ENCODE measurements at places on chromosomes 2 and 18.

DNA sequence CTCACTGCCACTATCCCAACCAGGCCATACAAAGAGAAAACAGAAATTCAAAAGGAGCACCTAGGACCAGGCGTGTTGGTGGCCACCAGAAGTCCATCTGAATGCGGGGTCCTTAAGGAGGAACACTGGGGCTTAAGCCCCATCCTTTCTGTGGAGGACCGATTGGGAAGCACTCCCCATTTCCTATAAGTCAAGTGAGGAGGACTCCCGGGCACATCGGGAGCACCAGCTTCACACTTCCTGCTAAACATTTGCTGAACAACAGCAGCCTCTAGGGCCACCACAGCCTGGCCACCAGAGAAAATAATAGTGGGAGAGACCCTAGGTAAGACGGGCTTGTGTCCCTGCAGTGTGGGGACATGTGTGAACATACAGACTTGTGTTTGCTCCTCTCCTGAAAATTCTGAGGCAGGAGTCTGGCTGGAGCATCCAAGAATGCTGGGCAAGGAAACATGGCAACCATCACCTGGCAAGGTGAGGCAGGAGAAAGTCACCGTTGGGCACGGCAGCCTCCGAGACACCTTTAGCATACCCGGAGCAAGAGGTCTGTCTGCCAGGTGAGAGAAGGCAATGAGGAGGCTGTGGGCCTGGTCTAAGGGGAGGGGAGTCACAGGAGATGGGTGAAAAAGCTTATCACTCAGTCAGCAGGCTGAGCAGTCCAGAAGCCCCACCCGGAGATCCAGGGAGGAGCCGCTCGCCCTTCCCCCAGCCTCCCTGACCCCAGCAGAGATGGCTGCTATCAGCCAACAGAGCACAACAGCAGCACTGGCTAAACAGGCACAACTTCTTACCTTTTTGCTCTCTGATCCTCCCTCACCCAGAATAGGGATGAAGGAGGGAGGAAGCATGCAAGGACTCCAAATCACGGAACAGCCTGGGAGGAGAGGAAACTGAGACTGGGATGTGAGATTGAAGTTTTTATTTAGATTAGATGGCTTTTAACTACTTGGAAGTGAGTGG, 282.3 kb downstream of the EIPR1 start:
- no peak for DNase-seq

- DNase-seq: no peak
Observed at GRCh38 chr18:50928551-50928950, 39.3 kb upstream of the ELAC1 start.

DNA sequence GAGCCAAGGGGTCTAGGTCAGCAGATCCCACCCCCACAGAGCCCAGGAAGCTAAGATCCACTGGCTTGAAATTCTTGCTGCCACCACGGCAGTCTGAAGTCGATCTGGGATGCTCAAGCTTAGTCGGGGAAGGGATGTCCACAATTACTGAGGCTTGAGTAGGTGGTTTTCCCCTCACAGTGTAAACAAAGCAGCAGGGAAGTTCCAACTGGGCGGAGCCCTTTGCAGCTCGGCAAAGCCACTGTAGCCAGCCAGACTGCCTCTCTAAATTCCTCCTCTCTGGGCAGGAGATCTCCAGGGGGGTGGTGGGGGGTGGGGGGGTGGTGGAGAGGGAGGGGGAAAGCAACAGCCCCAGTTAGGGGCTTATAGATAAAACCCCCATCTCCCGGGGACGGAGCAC, 419.5 kb downstream of the NUP35 start:
- no peak for DNase-seq

- DNase-seq: no peak
Observed at GRCh38 chr18:28176948-28177827, at the start of gene CDH2. Gene CDH2, minus strand, starts transcription at chr18:28177130. Its CDS starts 108 bp downstream, at chr18:28177022.

DNA sequence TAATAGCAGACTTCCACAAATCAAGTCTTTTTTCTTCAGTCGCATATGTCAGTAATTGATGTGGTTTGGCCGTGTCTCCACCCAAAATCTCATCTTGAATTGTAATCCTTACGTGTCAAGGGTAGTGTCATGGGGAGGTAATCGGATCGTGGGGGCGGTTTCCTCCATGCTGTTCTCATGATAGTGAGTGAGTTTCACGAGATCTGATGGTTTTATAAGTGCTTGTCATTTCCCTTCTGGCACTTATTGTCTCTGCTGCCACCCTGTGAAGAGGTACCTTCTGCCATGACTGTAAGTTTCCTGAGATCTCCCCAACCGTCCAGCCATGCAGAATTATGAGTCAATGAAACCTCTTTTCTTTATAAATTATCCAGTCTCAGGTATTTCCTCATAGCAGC, 478.8 kb downstream of the PTPRM start:
- DNase-seq: no peak

DNA sequence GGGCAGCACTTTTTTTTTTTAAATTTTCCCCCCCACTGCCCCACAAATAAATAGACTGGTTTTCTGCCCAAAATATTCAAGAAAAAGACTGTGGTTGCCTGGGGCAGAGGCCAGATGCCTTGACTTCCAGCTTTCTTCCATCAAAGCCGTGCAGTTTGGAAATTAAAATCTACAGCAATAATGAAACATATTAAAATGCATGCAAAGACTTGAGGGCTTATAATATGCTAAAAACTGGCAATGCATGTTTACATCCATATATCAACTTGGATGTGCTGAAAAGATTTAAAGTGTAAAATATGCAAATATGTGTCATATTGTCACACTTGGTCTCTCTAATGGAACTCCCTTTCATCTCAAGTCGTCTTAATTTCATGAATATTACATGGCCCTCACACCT, 2036.2 kb upstream of the PIK3C3 start:
- DNase-seq: no peak

DNA sequence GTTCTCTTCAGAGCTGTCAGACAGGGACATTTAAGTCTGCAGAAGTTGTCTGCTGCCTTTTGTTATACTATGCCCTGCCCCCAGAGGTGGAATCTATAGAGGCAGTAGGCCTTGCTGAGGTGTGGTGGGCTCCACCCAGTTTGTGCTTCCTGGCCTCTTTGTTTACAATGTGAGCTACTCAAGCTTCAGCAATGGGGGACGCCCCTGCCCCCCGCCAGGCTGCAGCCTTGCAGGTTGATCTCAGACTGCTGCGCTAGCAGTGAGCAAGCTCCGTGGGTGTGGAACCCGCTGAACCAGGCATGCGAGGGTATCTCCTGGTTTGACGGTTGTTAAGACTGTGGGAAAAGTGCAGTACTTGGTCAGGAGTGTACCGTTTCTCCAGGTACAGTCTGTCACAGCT, 24.0 kb upstream of the PAIP2B start:
- DNase-seq: no peak

- DNase-seq: no peak
Observed at GRCh38 chr2:43566461-43566729, 29.4 kb downstream of the THADA start.

Data from LNCaP clone FGC (cell line).